PC-3 (cell line): ENCODE measurements at places on chromosomes 6 and 20. TPM values are rescaled to one million over a fixed set of nuclear protein-coding genes. Genes with fewer than 3 reads are reported as not detected.

DNA sequence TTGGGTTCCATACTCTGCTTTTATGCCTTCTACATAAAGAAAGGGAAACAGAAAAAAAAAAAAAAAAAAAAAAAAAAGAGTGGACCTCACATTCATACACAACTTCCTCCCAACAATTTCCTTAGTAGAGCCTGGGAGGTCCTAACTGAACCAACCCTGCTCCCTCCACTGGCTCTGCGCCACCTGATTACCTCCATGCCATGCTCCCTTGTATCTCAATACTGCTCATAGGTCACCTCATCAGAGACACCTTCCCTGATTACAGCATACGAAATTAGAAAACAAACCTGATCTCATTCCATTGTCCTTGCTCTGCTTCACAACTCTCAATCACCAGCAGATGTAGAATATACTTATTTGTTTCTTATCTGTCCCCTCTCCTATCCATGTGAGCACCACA, 134.2 kb upstream of the EYA4 start:
- DNase-seq: no peak

DNA sequence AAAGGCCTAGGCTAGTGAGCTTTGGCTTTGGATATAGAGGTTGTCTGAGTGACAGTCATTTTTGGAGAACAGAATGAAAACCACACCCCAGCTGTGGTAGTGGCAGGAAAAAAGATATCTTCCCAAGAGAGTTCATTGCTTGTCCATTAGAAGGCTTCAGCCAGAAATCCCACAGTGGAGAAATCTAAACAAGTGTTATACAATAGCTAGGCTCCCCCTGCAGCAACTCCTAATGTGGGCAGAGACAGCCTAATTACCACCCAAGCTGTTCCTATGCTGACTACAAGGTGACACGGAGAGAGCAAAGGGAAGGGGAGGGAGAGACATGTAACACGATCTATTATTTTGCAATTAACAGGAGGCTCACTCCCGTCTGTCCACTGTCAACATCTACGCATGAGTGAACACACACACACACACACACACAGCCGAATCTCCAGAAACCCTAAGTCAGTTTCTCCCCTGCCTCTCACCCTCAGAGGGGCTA, 147.5 kb upstream of the TCF21 start:
- no peak for DNase-seq

Gene GCNT2
- total RNA-seq: 15.5 and 18.3 TPM in 2 replicates

Gene DDRGK1
- total RNA-seq: 97.7 and 122 TPM in 2 replicates

GRCh38 chr6:51578362-51578761, 509.1 kb downstream of the PKHD1 start:
- no peak for DNase-seq

DNA sequence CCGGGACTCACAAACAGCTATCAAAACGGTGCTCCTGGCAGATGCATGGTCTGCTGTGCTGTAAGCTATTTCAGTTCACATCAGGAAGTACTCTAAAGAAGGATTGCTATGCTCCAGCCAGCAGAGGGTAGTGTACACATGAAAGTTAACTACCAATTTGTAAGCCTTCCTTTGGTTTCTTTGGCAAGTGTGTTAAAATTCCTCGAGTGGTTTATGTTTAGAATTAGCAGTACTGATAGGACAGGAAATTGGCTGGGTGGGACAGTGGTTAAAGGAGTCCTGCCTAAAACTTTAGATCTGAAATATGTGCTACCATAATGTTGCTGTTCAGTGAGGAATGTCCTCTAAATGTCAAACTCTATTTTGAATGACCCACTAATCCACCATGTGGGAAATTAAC, 47.4 kb downstream of the TRMT11 start:
- peak; percentile 56 for DNase-seq

Gene PCK1
- not detected in 2 replicates for total RNA-seq
